ENCODE measurements at places on chromosomes 7 and 10. TPM values are rescaled to one million over a fixed set of nuclear protein-coding genes. Genes with fewer than 3 reads are reported as not detected.

DNA sequence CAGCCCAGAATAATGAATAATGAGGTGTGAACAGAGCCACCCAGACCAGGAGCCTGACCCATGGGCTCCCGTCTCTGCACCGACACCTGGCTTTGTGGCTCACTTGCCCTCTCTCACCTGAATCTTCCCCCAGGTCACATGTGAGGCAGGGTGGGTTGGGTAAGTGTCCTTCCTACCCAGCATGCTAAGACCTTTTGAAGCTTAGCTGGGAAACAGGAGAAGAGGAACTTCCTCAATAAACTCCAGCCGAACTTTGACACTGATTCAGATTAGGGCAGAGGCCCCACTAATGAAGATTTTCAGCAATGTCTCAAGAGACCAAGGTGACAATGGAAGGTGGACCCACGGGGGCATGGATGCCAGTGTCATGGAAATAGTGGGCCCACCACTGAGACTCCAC is 46.6 kb upstream of the AQP1 start:
- DNase-seq, result no peak

- DNase-seq, result no peak
Observed at GRCh38 chr7:17040716-17041115, 158.9 kb upstream of the AGR3 start.

DNA sequence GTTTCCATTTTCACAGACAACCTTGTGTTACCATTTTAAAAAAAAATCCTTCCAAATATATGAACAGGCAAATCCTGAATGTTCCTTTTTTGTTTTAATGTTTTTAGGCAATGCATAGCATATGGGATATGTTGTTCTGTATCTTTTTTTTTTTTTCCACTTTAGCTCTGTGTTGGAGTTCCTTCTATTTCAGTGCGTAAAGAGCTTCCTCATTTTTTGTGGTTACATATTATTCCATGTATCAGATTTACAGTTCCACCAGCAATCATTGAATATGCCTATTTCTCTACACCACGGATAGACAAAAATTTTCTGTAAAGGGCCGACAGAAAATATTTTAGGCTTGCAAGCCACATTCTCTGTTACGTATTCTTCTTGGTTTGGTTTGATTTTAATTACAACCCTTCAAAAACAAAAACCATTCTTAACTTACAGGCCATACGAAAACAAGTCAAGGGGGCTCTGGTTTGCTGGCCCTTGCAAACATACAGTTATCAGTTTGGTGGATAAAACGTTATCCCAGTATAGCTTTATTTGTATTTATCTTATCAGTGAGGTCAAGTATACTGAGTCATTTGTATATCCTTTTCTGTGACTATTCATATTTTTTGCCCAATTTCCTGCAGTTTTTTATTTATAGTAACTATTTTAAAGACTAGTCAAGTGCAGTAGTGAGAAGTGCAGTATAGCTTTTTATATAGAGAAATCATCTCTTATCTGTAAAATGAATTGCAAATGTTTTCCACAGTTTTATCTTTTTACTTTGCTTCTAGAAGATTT is 55.7 kb downstream of the RALA start:
- no peak for DNase-seq

Gene NANOS1
- 7.2 TPM for total RNA-seq

Gene CRPPA
- 8.0 TPM for total RNA-seq

Gene MMD2
- total RNA-seq, result not detected

DNA sequence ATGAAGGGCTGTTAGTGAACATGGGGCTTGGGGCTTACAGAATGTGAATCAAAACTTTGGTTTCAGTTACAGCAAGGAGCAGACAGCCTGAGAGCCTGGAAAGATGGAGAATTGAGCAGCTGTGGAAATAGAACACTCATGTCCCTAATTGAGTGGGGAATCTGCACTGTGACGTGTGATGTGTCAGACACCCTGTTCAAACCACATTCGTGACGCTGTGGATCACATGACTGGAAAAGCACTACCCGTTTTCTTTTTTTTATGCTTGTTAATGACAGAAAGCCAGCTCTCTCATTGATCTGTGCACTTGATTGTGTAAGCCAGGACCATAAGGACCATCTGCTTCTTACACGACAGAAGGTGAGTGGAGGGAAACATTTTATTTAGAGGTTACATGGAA is 15.1 kb upstream of the TBX20 start:
- DNase-seq, result no peak

DNA sequence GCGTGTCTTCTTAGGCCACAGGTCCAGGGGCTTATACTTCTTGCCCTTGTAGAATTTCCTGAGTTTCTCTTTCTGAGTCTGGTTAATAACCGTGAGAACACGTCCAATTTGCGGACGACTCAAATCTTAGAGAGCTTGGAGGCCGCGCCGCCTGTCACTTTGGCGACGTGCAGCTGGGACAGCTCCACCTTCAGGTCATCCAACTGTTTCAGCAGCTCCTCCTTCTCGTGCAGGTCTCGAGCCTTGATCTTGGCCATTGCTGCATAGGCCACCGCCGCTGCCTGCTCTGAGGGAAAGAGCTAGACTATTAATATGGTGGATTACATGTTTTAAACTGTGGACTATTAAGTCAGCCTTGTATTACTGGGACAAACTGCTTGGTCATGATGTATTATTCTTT is 26.9 kb downstream of the EVX1 start:
- no peak for DNase-seq

Gene MYH16
- 11.7 TPM for total RNA-seq

Gene RFC2
- 75.7 TPM for total RNA-seq

- no peak for DNase-seq
Observed at GRCh38 chr7:1738511-1738910, 68.4 kb downstream of the ELFN1 start.

Gene PAPSS2
- total RNA-seq, result 71.8 TPM

DNA sequence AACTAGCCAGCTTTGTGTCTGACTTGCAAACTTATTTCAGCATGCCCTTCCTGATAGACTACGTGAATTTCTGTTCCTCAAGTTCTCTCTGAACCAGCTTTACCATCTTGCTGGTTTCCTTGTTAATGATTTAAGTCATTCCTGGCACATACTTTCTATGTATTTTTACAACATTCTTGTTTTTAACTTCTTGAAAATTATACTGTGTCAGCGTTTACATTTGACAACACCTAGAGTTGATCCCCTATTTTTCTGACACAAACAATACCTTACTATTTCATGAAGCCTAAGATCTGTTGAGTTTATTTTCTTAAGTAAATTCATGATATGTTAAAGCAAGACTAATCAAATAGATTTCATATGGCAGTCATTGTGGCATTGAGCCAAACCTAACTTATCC is 686.3 kb downstream of the XPNPEP1 start:
- DNase-seq, result no peak

DNA sequence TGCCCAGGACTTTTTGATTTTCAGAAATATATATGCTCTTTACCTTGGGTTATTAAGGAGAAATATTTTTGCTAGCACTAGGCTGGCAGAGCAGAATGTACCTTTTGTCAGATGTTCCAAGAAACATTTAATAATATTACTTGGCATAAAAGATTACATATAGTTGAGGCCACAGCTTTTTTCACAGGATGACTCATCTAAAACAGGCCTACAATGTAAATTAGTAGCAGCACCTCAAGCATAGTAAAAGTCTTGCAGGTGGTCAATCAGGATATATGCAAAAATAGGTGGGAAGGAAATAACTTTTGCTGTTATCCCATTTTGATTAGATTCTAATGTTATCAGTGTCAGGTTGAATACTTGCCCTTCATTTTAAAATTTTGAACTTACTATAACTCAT is 14.9 kb upstream of the ITGB1 start:
- DNase-seq, result no peak

DNA sequence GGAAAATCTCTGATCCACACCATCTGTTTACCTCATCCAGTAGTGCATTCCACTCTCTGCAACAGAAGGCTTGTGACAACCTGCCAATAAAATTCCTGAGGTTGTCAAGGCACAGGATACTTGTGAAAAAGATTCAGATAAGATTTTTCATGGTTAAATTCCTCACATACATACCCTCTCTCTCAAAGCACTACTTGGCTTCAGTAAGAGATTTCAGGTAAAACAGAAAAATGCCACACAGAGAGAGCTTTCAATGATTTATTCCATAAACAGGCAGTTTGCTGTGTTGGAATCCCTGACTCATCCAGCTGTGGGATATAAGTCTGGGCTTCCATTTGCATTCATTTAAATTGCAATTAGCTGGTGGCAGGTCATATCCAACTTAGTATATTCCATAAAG is 99.7 kb upstream of the CAV2 start:
- DNase-seq, result peak; percentile 37

Gene HOXA4
- not detected for total RNA-seq

- no peak for DNase-seq
Observed at GRCh38 chr7:29508608-29509007, 55.0 kb upstream of the PRR15 start.

DNA sequence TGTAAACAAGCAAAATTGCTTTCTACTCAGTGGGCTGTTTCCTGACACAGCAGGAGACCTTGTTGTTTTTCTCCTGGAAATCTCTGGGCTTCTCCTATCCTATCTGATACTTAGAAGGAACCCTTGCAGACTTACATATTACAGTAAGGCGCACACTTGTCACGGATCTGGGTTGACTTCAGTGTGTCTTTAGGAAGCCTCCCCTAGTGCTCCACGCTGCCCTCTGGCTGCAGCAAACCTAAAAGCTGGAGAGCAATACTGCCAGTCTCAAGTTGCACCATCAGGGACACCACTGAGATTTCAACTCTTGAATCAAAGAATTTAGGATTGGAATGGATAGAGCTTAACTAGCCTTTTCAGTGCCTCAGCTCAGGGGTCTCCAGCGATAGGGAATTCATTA is 495.3 kb downstream of the LRMDA start:
- peak; percentile 3 for DNase-seq

Data from PC-9 (cell line).